Cardiac muscle cell (in vitro differentiated cells and primary cell): ENCODE measurements at places on chromosomes 16 and 17. TPM values are rescaled to one million over a fixed set of nuclear protein-coding genes. Genes with fewer than 3 reads are reported as not detected.

GRCh38 chr16:529012-529575 lies 1.6 kb downstream of the CAPN15 start:
- DNase-seq, result no peak

GRCh38 chr17:80938556-80938955 lies 53.1 kb upstream of the CHMP6 start:
- DNase-seq, result no peak

- peak; percentile 66 for DNase-seq
Measured at GRCh38 chr17:64418506-64419339, 28.1 kb upstream of the PECAM1 start.

FADS6 gene
- 0.83 and 0.85 TPM in 2 replicates for total RNA-seq

ORC6 gene
- 19.1 and 32.6 TPM in 2 replicates for total RNA-seq
